Urinary bladder (tissue), 4 donors: ENCODE measurements at places on chromosomes 1 and 21. TPM values are rescaled to one million over a fixed set of nuclear protein-coding genes. Genes with fewer than 3 reads are reported as not detected.
A peak's percentile ranks its signal among the peaks of the same experiment; 100 is the strongest.

- no peak for DNase-seq
These were observed 458 bp upstream of the ALPL start for GRCh38 chr1:21508580-21509350.

DNA sequence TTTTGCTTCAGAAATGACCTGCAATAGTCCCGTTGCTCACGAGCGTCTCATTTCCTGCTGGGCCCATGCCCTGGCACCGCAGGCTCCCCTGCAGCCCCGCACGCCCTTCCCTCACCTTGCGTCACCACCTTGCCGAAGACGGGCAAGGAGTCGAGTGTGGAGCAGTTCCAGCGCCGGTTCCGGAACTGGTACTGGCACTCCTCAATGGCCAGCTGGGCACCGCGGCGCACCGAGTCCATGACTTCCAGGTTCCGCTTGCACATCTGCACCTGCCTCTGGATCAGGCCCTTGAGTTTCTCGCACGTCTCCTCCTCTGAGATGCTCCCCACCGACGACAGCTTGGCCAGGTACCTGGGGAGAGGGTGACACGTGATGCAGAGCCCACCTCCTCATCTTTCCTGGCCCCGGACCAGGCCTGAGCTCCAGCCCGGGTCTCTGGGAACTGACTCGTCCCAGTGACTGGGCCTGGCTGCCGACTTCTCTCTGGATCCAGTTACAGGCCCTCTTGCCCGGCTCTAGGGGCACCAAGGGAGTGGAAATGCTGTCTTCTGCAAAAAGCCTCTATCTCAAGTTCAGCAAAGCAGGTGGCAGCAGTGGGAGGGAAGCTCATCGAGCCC lies 13.3 kb downstream of the WNT4 start:
- DNase-seq, result no peak

DNA sequence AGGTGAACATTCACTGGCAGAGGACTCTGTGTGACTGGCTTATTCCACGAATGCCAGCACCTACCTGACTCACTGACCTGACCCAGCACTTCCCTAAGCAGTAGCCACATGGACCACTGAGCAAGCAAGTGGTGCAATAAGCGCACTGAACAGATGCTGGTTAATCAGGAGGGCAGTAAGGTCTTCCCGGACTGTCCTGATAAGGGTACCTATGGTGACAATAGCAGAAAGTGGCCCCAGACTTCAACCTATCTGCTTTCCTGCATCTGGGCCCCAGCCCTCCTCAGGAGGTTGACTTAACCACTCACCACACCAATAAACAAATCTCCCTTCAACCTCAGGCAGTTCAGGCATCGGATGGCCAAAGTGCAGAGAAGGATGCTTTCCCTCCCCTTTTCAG lies 65.7 kb downstream of the SETD4 start:
- DNase-seq, result no peak

DNA sequence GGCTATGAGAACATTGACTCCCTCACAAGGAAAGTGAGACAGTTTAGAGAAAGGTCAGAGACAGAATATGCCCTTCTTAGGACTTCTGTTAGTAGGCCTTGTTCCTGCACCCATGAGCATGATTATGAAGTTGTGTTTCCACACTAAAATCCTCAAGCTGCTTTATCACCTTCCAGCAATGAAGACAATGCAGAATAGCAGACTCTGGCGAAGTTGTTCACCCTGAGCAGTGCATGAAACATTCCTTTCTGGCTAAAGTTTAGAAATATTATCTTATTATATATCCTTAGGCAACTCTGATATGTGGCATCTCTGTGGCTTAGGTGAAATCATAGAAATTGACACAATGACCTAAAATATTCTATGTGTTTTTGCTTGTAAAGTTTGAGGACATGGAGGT lies 13.9 kb upstream of the OR2G2 start:
- DNase-seq, result no peak

GRCh38 chr1:10674700-10675609 lies 121.5 kb downstream of the CASZ1 start:
- DNase-seq, result no peak

GRCh38 chr1:1779691-1780597 lies 1.7 kb upstream of the NADK start:
- no peak for DNase-seq

DNA sequence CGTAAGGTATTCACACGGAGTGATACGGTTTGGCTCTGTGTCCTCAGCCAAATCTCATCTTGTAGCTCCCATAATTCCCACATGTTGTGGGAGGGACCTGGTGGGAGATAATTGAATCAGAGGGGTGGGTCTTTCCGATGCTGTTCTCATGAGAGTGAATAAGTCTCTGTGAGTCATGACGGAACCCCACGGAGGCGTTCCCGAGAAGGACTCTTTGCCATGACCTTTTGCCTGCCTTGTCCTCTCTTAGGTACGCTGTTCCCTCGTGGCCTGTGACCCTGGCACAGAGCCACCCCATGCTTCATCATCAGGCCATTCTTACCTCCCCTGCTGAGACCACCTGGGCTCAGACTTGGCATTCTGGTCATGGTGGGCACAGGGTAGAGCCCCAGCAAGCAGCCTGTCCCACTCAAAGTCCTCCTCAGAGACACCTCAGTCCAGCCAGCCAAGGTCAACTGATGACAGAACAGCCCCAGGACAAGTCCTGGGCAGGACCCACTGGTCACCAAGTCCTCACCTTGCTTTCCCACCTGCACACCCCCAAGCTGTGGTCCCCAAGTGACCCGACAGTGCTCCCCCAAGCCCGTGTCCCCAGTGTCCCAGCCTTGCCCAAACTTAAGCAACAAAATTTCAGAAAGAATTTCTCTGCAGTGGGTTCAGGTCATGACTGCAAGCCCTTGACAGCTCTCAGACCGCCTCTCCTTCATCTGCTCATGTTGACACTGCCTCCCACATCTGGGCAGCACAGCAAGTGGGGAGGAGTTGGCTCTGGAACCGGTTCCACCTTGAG lies 158.4 kb downstream of the ACTL8 start:
- no peak for DNase-seq

GRCh38 chr1:228976316-228976715 lies 241.0 kb downstream of the RHOU start:
- DNase-seq, result no peak

DNA sequence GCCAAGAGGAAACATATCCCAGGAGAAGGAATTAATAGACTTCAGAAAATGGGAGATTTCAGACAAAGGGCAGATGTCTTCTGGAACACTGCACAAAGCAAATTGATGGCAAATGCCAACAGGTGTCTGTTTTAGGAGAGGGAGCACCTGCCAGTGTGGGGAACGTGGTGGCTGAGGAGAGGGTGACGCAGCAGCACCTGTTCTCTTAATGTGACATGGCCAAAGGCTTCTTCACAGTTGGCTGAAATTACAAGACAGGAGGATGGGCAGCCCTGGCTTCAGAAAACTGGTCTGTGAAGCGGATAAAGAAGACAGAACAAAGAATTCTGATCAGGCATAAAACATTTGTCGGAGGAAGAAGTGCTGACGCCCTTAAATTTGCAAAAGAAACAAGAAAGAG lies 178.7 kb upstream of the RUNX1 start:
- no peak for DNase-seq

DNA sequence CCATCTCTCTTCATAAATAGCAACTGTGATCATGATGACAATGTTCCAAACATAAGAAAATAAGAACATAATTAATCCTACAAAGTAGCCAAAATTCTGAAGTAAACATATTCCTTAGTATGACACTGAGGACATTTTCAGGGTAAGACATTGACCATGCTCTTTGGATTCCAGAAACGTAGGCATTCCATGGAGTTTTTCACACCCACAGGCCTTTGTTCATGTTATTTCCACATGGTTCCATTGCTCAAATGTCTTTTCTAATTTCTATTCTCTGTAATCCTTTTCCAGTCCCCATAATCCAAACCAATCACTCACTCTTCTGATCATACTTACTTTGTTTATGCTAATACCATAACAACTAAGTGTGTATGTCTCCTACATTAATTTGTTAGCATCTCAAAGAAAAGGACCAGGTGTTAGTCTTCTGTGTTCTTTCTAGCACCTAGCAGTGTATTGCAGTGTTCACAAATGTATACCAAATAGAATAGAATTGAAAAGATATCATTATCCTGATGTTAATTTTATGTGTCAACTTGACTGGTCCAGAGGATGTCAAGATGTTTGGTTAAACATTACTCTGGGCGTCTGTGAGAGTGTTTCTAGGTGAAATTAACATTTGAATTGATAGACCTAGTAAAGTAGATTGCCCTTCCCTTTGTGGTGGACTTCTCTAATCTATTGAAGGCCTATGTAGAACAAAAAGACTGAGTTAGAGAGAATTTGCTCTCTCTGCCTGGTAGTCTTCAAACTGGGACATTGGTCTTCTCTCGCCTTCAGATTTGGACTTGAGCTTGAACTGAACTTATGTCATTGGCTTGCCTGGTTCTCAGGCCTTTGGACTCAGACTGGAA lies 516.6 kb downstream of the PTPRC start:
- no peak for DNase-seq

GRCh38 chr1:118075116-118075515 lies 109.9 kb downstream of the SPAG17 start:
- no peak for DNase-seq

GRCh38 chr21:33401630-33401992 lies 1.6 kb upstream of the IFNGR2 start:
- DNase-seq, result no peak

DNA sequence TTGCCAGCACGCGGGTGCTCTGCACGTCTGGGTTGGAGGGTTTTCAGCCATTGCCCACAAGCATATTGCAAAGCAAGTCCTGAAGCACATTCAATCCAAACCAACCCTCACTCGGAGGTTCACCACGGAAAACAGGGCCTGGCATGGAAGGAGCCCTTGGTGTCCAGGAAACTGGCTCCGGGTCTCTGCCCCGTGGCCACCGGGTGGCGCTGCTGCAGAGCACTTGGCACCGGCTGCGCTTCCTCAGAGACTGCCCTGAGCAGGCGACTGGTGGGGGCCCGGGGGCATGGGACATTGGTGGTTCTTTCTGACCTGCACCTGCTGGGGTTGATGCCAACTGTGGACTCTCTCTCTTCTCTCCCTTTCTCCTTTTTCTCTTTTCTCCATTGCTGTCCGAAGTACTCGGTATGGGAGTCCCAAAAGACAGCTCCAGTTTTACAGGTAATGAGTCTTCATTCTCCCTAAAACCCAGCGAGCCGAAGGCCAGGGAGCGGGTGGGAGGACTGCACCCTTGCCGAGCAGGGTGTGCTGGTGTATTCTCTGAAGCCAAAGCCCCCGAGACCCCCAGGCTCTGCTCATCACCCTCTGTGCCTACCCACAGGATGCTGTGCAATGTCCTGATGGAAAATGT lies 4.1 kb upstream of the KCNAB2 start:
- no peak for DNase-seq

DNA sequence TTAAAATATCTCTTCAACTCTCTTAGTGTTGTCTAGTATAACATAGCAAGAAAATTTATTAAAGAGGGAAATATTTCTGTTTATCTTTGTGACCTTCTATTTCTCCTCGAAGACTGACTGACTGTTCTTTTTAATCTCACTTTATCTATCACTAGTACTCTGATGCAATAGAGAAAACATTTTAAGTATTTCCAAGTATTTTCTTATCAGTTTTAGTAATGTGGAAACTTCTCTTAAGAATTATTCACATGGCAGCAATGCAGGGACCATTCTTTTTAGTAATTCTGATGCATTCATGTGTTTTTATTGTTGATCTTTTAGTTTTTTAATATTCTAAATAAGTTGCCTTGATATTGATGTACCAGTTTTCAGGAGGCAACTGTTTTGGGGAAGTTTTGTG lies 115.7 kb downstream of the NEK7 start:
- DNase-seq, result no peak

DNA sequence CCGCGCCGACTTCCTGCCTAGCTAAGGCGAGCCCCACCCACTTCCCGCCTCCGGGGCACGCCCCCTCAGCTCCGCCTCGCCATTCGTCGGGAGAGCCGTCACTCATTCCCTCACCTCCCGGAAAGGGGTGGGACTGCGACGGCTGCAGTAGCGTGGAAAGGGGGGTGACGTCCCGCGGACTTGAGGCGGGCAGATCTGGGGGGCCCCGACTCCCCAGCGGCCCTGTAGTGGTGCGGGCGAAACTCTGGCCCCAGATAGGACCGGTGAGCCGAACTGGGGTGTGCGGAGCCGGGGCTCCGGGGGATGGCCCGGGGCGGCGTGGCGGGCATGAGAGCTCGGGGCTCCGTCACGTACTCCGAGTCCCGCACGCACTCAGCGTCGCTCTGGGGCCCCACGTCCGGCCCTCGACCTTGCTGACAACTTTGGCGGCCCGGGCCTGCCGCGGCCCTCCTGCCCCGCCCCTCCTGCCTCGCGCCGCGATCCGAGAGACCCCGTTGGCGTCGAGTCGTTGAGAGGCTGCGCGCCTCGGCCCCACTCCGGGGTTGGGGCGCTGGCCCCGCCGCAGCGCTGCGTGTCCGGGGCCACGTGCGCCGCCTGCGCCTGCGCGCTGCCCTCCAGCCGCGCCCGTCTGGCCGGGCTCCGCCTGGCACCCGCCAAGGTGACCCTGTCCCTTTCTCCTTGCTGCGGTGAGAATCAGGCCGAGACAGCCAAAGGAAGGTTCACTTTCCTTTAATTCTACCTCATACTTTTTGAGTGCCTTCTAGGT lies 395 bp upstream of the ENO1 start:
- peak; percentile 93 for DNase-seq

- no peak for DNase-seq
These were observed 391.9 kb downstream of the GPATCH2 start for GRCh38 chr1:217238945-217239344.

DNA sequence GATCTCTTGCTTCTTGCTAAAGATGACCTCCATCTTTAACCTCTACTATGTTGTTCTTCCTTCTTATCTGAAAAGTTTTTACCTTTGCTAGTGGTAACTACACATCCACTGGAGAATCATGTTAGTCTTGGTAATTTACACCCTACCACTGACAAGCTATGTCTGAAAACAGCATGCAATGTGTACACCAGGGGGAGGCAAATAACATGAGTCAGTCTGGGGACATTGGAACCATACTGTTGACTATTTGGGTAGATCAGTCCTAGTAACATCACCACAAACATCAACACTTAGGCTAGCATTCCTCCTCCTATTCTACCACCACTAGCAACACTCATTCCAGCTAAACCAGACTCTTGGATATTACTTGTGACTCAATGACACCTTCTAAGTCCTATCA lies 549.0 kb downstream of the KCNT2 start:
- DNase-seq, result no peak

GRCh38 chr1:213268221-213268620 lies 217.2 kb downstream of the RPS6KC1 start:
- no peak for DNase-seq

The INSRR gene
- 0.11 TPM for total RNA-seq

The IRF6 gene
- 25.0 TPM for total RNA-seq

The GBP6 gene
- total RNA-seq, result 1.6 TPM

The HSD3B1 gene
- not detected for total RNA-seq

The RAVER2 gene
- total RNA-seq, result 25.7 TPM

The CDC7 gene
- total RNA-seq, result 26.1 TPM

The OR6K3 gene
- total RNA-seq, result not detected

The PCSK9 gene
- 2.9 TPM for total RNA-seq

The MIXL1 gene
- total RNA-seq, result not detected
